ENCODE measurements at places on chromosomes 6 and 20. TPM values are rescaled to one million over a fixed set of nuclear protein-coding genes. Genes with fewer than 3 reads are reported as not detected.

Gene SDCBP2
- 7.2 TPM for total RNA-seq

GRCh38 chr6:3366596-3367413 is 90.0 kb downstream of the SLC22A23 start:
- DNase-seq: no peak

DNA sequence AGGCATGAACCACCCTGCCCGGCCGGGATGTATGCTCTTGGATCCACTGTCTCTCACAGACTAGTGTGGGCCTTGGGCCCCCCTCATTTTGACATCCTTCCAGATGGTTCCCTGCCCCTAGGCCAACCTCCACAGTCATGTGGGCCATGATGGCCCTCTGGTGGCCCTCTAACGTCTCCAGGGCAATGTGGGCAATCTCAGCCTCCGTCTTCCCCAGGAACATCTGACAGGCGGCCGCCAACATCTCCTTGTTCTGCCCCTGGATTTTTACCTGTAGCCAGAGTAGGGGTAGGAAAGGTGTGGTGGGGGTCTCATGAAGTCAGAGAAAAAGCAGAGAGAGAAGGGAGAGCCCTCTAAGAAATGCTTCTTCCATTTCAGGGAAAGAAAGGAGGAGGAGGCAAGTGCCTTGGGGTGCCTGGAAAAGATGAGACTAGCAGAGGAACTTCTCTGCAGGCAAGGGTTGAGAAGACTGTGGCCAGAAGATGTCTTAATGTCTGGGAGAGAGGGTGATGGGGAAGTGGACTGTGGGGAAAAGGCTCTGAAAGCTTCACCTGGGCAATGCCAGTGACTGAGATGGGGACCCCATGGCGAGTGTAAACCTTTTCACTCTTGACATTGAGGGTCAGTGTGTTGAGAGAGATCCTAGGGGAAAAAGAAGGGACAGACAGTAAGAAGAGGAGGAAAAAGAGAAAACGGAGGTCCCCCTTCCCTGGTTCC is 1.3 kb downstream of the FLOT1 start:
- no peak for DNase-seq

- DNase-seq: no peak
Observed at GRCh38 chr20:48815537-48815936, 12.3 kb downstream of the PREX1 start.

DNA sequence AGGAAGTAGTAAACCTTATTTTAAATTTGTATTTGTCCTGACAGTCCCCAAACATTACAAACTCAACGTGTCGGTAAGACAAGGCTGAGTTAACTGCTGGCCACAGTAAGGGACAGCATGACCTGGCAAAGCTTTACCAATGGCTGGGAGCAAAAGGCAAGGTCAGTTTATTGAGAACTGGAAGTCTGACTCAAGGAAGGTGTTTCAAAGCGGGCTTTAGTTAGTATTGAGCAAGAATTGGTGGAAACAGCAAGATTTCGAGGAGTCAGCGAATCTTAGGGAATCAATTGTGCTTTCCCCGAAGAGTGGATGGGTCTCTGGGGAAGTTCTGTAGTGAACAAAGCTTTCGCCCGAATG is 885 bp upstream of the GZF1 start:
- no peak for DNase-seq

- DNase-seq: no peak
Observed at GRCh38 chr6:139800837-139801236, 426.4 kb upstream of the CITED2 start.

GRCh38 chr6:169252505-169253189 is 999 bp downstream of the THBS2 start:
- no peak for DNase-seq

Measured in mesenteric fat pad (tissue), 1 donor.